ENCODE measurements at places on chromosomes 11 and 22.
A peak's percentile ranks its signal among the peaks of the same experiment; 100 is the strongest.

- DNase-seq, result no peak
Measured at GRCh38 chr22:21936151-21936775, 16.4 kb downstream of the PPM1F start.

- no peak for DNase-seq
Measured at GRCh38 chr22:24290459-24290858, 19.8 kb downstream of the SPECC1L start.

- no peak for DNase-seq
Measured at GRCh38 chr11:44108260-44108659, 12.8 kb downstream of the EXT2 start.

DNA sequence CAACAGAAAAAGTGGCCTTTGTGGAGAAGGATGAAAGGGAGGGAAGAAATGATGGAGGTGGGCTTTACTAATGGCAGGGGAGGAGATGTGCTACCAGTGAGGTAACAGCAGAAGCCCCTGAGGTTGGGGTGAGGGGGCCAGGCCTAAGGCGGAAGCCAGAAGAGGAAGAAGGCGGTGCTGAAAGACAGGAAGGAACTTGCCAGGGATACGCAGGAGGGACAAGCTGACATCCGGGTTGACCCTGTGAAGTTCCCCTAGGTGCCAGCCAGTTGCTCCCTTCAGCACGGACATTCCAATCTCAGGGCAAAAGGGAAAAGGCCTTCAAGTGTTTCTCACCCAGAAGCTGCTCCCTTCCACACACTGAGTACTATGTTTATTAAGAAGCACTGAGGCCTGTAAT is 2.3 kb upstream of the TIRAP start:
- no peak for DNase-seq

- DNase-seq, result peak; percentile 79
Measured at GRCh38 chr11:94132152-94132558, 3.5 kb downstream of the PANX1 start.

- no peak for DNase-seq
Measured at GRCh38 chr11:134229126-134229790, 4.8 kb downstream of the VPS26B start.

DNA sequence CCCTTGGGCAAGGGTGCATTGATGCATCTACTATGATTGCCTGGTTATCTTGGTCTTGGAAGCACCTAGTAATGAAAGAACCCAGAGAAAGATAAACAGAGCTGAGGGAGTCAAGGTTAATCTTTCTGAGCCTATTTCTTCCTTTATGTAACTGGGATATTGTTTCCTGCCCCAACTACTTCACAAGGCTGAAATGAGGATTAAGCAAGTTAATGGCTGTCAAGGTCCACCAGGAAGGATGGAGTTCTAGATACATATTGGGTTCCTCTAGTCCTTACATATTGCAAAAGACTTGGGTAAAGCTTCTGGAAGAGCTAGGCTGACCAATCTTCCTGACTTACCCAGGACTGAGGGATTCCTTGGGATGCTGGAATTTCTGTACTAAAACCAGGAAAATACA is 589.8 kb downstream of the INSC start:
- no peak for DNase-seq

DNA sequence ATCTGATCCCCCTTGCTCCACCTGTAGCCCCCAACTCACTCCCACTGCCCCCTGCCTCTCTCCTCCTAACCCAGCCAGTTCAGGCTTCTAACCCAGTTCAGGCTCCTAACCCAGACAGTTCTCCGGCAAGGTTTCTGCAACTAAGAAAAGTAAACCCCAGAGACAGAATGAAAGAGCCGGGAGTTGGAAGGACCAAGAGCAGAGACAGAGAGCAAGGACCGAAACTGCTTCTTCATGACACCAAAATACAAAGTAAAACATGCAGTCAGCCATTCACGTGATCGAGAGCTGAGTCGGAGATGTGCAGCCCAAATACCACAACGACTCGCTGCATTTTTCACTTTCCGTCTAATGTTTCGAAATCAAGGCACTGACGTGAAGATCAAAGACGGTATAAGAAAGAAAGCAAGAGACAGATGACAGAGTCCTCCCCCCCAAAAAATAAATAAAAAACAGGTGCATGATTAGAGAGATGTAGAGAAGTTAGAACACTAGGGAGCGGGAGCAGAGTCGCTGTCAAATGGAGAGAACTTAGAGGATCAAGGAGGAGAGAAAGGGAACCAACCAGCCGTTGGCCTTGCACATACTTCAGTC is 884 bp downstream of the IL10RA start:
- no peak for DNase-seq

GRCh38 chr11:85423316-85423715 is 203.8 kb downstream of the DLG2 start:
- no peak for DNase-seq

GRCh38 chr11:70200212-70200844 is 2.8 kb upstream of the FADD start:
- no peak for DNase-seq

DNA sequence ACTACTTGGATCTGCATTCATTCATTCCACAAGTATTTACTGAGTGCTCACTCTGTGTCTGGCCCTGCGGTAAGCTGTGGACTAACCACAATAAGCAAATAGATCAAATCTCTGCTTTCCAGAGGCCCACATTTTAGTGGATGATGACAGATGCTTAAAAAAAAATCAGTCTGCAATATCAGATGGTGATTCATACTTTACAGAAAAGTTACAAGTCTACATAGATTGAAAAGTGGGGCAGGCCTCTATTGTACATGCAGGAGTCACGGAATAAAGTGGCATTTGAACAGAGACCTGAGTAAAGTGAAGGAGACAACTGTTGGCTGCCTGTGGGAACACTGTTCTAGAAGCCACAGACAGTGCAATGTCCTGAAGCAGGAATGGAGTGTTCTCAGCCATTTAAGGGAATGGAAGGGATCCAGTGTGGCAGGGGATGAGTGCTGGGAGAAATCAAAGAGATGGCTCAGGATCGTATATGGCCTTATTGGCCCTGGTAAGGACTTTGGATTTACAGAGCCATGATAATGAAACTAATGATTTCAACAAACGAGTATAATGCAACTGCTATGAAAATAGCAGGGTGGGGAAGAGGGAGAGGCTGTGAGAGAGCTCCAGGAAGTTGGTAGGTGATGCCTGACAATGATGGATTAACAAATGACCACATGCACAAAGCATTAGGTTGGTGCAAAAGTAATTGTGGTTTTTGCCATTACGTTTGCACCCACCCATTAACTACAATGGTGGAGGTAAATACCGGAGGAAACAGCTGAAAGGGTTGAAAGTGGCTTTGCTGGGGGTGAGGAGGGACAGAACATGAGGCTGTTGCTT is 31.1 kb downstream of the TMEM45B start:
- peak; percentile 81 for DNase-seq

- no peak for DNase-seq
Measured at GRCh38 chr11:13277768-13278608, at the start of gene BMAL1. Gene BMAL1 (plus strand): TSS chr11:13277790. CDS start chr11:13354309, 76,519 bp downstream.

DNA sequence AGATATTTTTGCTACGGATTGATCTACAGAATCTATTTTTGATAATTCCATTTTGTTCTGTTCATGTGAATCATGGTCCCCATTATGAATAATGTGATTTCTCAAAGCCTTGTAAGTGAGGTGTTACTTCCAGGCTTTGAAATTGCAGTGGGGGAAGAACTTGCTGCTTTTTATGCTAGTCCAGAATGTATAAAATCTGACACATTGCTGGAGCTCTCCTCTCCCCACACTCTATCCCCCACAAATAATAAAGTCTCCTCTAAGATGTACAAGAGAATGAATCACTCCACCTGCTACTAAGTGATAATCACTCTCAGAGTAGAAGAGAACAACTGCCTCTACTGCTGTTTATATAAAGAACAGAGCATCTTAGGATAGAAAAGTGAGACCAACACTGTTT is 5.9 kb upstream of the RAB6A start:
- no peak for DNase-seq

- peak; percentile 16 for DNase-seq
Measured at GRCh38 chr11:27124514-27125264, 84.1 kb downstream of the BBOX1 start.

- DNase-seq, result no peak
Measured at GRCh38 chr11:112417339-112417738, 156.7 kb upstream of the PLET1 start.

GRCh38 chr11:85811624-85812023 is 683 bp upstream of the SYTL2 start:
- DNase-seq, result no peak

DNA sequence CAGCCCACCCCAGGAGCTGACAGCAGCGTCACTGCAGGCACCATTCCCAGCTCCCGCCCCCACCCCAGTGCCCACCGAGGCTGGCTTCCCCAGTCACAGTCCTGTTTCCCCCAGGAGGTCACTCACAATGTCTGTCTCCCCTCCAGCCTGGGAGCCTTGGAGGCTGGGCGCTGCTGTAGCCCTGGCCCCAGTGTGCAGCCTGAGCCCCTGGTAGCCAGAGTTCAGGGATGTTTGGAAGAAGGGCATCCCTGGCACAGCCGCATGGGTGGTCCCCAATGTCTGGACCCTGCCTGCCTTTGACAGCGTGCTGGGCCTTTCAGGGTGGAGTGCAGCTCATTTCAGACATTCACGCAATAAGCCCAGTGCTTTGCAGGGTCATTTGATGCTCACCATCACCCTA is 4.3 kb downstream of the CAPN5 start:
- no peak for DNase-seq

- no peak for DNase-seq
Measured at GRCh38 chr22:32743046-32743445, 58.5 kb upstream of the TIMP3 start.

GRCh38 chr11:67648796-67649613 is 1.5 kb downstream of the ACY3 start:
- DNase-seq, result no peak

DNA sequence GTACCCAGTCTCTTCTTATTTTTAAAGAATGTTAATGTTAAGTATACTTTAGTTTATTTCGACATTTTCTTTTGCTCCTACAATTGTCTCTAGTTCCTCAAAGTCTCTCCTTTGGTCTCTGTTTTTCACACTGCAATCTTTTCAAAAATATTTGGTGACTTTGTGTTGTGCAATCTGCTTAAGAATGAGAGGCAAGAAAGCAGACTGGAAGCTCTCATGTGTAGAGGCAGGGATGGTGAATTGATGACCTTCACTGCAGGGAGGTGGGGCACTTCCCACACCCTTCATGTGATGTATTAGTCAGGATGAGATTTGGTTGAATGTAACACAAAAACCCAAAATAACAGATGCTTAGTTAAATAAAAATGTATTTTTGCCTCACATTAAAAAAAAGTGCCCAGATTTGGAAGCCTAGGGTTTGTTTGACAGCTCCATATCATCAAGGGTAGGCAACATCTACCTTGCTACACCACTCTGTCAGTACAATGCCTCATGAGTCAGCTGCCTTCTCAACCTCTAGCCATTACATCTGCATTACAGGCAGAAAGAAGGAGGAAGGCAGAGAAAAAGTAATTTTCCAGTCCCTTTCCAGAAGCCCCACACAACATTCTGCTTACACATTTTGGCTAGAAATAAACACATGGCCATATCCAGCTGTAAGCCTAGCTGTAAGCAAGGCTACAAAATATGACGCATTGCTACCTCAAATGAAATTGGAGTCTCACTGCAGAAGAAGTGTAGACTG is 3.8 kb upstream of the MMP27 start:
- no peak for DNase-seq

DNA sequence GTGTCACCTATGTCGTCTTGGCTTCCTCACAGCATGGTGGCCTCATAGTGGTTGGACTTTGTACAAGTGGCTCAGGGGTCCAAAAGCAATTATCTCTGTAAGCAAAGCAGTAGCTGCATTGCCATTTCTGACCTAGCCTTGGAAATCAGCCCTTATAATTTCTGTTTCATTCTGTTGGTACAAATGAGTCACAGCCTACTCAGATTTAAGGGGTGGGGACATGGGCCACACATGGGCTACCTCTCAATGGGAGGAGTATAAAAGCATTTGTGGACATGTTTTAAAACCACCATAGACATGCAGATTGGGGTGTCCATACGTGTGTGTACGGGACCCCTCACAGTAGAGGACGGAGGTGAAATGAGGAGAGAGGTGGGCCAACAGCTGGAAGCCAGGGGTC is 41.6 kb downstream of the CHRDL2 start:
- no peak for DNase-seq

DNA sequence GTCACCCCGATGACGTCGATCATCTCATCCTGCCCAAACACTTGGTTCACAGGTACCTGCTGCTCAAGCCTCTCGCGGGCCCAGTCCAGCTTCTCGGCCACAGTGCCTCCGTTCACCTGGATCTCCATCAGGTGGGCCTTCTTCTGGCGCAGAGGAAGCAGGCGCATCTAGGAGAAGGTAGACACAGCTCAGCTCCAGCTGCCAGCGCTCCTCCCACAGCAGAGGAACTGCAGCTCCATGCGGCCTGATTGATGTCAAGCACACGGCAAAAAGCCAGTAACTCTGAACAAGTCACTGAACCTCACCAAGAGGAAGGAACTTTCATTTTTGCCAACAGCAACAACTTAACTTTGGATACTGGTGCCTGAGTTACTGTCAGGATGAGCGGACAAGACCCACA is 4.0 kb downstream of the RPL3 start:
- no peak for DNase-seq

GRCh38 chr11:94746721-94747120 is 21.4 kb upstream of the AMOTL1 start:
- no peak for DNase-seq

- DNase-seq, result no peak
Measured at GRCh38 chr11:9601037-9601875, 27.8 kb downstream of the WEE1 start.

DNA sequence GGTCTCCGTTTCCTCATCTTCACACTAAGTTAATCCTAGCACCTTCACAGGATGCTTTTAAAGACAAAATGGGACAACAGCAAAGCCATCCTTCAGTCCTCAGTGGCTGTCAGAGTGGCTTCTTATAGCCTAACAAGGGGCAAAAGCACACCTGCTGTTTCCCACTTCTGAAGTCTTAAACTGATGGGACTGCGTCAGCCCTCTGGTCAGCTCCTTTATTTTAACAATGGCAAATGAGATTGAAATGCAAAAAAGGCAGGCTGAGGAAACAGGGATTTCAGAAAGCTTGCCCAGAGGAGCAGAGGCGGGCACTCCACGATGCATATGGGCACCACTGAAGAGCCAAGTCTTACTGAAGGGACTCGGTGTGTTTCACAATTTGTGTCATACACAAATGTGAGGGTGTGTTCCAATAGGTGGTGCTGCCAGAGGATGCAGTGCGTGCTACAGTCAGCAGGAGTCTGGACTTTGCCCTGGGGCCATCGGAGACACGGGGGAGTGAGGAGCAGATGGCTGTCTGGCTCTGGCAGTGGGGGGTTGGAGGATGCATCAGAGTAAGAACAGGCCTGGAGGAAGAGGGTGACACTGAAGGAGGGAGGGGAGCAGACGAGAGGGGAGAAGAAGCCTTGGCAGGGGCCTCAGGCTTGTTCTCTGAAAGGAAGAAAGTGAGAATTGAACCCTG is 47.3 kb downstream of the TENM4 start:
- no peak for DNase-seq
